Eye (tissue), 1 donor: ENCODE measurements at places on chromosomes 6 and 20.
A peak's percentile ranks its signal among the peaks of the same experiment; 100 is the strongest.

- DNase-seq, result no peak
Observed at GRCh38 chr6:150134280-150134920, 8.4 kb upstream of the PPP1R14C start.

- no peak for DNase-seq
Observed at GRCh38 chr20:37650661-37651060, 43.2 kb upstream of the CTNNBL1 start.

DNA sequence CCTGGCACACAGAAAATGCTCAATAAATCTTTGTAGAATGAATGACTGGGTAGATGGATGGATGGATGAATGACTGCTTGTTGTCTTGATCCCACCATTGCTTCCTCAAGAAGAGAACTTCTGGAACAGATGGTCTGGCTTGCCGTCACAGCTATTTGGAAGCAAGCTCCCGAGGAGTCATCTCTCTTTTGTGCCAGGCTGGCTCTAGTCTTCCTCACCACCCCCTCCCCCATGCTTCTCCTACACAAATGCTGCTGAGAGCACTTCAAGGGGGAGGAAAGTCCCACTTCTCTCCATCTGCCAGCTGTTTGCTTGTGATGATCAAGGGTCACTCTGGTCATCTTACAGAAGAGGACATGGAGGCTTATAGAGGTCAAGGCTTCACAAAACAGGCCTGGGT is 11.6 kb upstream of the KCNG1 start:
- no peak for DNase-seq

- peak; percentile 57 for DNase-seq
Observed at GRCh38 chr20:57391439-57392301, 474 bp downstream of the RBM38 start.

GRCh38 chr6:85887461-85887860 is 244.8 kb upstream of the SYNCRIP start:
- DNase-seq, result no peak

GRCh38 chr6:3946778-3947177 is 97.6 kb downstream of the FAM50B start:
- peak; percentile 23 for DNase-seq

DNA sequence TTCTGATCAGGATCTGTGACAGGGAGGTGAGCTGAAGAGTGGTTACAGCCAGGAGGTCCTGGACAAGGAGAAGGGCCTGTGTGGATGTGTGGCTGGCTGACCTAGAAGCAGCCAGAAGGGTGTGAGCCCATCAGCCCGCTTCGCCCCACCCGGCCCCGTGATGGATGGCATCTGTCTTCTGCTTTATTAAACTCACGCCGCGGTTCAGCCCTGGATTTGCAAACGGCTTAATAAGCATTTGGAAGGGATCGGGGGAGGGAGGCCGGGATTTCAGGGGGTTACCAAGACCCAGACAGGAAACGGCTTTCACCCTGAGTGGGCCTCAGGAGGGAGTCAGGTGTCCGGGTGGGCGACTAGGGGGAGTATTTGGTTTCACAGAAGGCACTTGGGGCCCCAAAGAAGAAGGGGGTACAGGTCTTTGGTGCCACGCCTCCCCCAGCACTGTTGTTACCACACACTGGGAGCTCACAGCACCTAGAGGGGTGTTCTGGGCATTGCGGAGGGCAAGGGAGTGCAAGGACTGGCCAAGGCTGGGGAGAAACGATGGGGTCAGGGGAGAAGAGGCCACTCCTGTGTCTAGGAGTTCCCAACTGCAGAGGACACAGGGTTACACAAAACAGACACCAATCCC is 53.8 kb upstream of the FOXP4 start:
- DNase-seq, result peak; percentile 88
